ENCODE measurements at places on chromosomes 2 and 18. TPM values are rescaled to one million over a fixed set of nuclear protein-coding genes. Genes with fewer than 3 reads are reported as not detected.

Gene ATAD2B
- total RNA-seq: 14.0 TPM

Gene MATN3
- 4.8 TPM for total RNA-seq

Gene DAPL1
- total RNA-seq: 3.3 TPM

Gene DSC3
- total RNA-seq: 272 TPM

Gene MBOAT2
- 14.8 TPM for total RNA-seq

Gene MTCL1
- total RNA-seq: 14.2 TPM

Gene KYNU
- total RNA-seq: 0.75 TPM

Gene TBR1
- not detected for total RNA-seq
